Fibroblast of upper back skin (primary cell): ENCODE measurements at places on chromosomes 1 and 21.

DNA sequence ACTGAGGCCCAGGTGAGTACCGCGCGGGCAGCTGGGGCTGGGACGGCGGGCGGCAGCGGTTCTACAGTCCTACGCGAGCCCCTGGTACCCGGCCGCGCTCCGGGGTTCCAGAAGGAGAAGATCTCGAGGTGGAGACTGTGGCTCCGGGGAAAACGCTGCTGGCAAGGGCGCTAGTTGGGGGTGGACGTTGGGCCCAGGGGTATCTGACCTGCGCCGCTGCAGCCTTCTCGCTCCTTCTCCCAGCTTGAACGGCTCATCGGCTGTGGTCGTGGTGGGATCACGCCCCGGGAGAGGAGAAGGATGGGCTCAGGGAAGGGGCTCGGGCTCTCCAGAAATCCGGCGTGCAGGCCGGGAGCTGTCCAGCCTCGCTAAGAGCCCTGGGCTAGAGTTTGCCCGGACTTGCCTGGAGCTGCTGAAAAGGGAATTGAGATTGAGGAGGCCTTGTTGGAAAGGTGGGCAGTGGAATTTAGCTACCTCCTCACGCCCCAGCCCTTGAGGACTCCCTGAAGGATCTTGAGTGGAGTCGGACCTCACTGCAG lies 1.1 kb upstream of the POU3F1 start:
- DNase-seq: peak; percentile 21

DNA sequence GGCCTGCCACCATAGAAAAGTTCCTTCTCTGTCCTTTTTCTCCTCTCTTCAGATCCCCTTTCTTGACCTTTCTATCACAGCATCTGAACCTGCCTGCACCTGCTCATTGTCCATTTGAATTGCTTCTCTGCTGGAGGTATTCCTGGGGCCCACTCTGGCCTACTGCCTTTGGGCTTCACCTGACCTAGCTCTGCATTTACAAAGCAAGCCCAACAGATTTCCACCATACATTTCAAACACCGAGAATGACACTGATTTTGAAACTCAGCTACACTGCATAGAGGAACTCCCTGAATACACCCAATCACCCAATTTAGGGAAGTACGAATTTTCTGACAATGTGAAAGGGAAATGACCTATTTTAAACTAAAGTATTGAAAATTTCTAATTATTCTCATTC lies 284.5 kb upstream of the USP25 start:
- DNase-seq: no peak

DNA sequence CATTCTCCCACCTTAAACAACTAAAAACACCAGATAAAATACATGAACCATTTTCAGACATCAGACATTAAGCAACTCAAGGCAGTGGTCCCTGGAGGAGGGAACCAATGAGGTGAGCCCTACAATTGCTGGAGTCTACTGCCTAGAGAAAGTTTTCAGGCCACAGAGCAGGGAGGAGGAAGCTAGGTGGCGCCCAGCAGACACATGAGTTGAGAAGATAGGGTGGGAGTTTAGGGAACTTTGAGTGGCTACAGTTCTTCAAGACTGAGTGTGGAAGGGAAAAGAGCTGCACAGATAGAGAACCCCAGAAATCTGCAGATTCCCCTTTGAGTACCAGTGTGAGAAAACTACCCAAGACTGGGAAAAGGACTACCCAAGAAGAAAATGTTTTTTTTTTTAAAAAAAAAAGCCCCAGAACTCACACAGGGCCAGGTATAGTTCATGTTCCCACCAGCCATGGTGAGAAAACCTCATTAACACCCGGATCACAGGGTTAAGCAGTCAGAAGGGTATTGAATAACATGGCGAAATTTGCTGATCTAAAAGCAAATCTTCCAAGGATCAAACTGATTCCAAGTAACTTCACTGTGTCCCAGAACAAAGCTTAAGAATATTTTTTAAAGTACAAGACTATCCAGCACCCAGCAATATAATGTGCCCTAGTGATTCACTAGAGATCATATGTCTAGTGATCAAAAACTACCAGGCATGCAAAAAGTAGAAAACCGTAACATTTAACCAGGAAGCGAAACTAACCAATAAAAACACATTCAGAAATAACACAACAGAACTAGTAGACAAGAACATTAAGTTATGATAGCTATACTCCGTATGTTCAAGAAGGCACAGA lies 12.0 kb downstream of the ALDH9A1 start:
- no peak for DNase-seq

GRCh38 chr1:65431111-65431705 lies 10.7 kb downstream of the LEPR start:
- DNase-seq: peak; percentile 58

DNA sequence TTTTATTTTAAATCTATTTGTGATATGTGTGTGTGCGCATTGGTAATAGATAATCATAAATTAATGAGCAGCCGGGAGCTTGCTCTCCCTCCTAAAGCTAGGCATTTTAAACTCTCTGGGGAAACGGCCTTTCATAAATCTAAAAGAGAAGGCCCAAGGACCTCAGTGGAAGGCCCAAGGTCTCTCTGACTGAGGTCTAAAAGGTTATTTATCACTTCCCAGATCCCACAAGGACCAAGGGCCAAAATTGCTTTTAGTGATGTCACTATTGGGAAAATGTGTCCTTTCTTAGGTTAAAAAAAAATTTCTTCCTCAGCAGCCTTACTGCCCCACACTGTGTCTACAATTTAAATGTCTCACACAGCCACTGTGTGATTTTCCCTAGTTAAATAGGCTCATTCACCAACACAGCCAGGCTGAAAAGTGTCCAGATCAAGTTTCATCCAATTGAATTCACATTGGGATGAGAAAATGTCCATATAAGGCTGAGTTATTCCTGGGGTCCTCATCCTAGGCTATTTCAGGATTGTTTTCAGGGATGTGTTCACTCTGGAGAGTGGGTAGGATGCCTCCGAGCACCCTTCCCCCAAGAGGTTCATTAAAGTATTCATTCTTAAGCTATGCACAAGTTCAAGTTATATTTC lies 46.1 kb downstream of the SLC44A3 start:
- DNase-seq: peak; percentile 97

GRCh38 chr1:205279986-205280385 lies 41.6 kb downstream of the NUAK2 start:
- DNase-seq: no peak

DNA sequence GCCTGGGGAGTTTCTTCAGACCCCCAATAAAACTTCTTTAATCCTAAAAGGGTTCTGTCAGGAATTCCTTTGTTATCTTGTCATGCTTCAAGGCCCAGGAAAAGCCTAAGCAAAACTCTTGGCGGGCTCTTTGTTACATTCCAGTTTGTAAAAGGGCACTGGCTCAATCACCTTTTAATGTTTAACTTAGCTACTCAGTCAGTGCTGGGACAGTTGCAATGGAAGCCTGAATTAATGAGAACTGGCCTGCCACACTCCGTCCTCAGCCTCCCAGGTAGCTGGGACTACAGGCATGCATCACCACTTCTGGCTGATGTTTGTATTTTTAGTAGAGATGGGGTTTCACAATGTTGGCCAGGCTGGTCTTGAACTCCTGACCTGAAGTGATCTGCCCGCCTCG lies 21.3 kb upstream of the ASB17 start:
- no peak for DNase-seq

GRCh38 chr1:21664806-21665588 lies 4.2 kb downstream of the RAP1GAP start:
- no peak for DNase-seq

DNA sequence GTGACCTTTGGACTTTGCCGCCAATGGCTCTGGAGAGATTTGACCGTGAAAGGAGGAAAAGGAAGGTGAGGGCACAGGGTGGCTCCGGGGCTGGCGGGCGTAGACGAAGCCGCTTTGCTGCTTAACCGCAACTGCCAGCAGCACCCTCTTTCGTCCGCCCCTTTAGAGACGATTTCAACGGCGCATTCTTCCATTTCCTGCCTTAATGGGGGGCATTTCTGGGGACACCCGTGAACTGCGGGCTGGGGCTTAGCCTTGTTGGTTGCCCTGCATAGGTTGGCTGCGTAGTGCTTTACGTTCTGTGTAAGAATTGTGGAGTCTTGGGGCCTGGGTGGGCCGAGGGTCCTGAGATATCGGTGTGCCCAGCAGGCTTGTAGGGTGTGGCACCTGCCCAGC lies 6.7 kb upstream of the NPHP4 start:
- DNase-seq: no peak

- peak; percentile 10 for DNase-seq
These were observed 357.8 kb upstream of the SGIP1 start for GRCh38 chr1:66176012-66176715.
